ENCODE measurements at places on chromosomes 6 and 20.

DNA sequence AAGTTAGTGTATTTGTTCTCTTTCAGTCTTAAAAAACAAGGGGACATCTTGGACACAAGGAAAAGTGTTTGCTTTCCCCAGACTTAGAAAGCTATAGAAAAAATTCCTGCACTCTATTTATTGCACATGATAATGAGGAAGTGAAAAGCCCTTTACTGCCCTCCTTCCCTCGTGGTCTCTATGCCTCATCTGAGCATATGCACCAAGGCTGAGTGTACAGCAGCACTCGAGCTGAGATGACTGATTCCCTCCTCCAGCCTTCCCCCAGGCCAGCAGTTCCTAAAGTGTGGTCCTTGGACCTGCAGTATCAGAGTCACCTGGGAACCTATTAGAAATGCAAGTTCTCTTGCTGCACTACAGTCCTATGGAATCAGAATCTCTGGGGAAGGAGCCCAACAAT is 14.3 kb upstream of the LAMP5 start:
- DNase-seq, result no peak

DNA sequence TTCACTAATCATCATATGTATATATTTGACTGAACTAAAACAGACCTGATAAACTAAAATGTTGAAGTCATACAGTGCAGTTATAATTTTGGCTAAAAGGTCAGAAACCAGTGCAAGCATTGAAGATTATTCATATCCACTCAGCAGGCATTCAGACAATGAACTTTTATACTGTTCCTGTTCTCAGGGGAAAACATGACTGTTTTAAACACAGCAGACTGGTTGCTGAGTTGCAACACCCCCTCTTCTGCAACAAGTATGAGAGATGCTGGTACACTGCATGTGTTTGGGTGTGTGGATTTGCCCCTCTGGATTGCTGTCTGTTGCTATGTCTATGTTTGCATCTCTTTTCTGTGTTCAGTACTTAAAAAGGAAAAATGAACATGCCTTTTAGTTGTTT is 206.8 kb downstream of the EYA4 start:
- DNase-seq, result peak; percentile 80

- DNase-seq, result no peak
These were observed 22.8 kb upstream of the PCMTD2 start for GRCh38 chr20:64232794-64233193.

DNA sequence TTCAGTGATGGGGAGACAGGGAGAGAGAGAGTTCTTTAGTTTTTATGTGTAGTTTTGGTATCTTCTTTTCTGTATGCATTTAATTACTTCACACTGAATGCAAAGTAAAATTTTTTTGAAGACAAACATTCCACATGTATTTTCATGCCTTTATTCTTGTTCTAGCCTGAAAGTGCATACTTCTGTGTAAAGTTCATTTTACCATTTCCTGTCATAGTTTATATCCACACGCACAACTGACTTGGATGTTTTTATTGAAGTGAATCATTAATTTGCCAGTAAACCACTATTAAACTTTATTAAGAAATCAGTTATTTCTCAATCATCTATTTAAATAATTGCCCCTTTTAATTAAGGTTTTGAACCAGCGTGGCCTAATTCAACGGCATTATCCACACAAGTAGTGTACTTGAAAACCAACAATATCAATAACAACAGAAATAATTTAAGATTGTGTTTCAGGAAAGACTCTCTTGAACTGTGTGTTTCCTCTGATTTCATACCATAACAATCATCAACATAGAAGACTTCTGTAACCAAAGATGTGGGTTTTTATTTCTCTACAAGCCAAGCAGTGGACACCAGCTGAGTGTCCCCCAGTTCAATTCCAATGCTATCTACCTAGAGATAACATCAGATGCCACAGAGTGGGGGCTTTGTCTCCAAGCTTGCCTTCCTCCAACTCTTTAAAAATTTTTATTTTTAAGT is 512.7 kb upstream of the JAG1 start:
- DNase-seq, result no peak

DNA sequence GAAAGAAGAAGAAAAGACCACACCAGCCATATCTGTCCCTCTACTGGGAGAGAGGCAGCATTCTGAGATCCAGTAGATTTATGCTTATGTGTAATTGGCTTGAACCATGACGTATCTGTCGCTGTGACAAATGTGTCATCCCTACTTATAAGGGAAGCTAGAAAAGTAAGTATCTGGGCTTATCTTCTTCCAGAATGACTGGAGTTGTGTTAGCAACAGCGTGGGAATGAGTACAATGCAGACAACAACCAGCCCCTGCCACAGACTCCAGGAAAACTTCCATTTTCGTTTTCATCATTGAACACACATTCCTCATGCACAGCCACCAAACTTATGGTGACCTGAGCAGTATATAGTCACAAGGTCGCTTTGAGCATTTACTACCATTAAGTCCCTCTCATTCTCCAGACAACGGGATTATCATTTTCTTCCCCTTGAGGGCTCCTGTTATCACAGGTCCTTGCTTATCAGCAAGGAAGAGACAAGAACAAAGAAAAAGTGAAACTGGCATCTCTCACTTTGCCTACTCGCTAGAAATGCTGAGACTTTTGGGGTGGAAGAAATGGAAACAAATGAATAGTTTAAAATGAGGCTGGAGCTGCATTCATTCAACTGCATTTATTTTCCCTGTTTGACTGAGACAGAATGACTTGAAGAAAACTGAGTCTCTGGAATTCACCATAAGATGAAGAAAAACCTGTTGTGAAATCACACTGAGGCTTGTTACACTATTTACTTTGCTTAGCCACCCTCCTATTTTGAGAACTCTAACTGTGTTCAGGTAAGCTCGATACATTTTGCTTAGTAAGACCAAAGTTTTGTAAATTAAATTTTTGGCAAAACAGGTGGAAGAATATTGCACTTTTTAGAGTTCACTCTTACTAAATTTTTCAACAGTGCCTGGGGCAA is 149.3 kb upstream of the FOXQ1 start:
- DNase-seq, result no peak

DNA sequence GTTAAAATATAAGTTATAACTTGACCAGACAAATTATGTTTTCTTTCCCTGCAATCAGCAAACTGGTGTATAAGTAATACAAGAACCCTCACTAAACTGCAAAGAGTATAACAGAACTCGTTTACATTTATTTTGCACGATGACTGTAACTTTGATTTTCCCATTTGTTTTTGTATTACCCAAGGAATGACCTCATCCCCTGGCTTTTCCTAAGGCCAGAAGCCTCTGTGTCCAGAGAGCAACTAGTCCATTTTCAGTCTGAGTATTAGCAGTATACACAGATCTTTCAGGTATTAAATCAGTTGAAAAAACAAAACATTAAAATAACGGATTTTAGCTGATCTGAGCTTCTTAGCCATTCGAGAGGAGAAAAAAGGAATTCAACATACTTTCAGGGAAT is 17.2 kb downstream of the COL19A1 start:
- DNase-seq, result no peak

- no peak for DNase-seq
These were observed 800.6 kb downstream of the DHX35 start for GRCh38 chr20:39762716-39763115.
